ENCODE measurements at places on chromosomes 5 and 9.

DNA sequence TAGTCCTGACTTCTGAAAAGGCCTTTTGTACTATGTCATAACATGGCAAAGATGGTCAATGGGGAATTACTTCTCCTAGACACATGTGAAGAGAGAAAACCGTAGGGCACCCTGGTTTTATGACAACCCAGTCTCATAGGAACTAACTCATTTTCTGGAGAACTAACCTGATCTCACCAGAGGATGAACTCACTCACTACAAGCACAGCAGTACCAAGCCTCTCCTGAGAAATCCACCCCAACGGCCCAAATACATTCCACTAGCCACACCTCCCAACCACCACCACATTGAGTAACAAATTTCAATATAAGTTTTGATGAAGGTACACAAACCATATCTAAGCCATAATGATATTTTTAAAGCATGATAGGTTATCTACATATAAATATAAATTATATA, 909.3 kb upstream of the CDH10 start:
- DNase-seq, result no peak

DNA sequence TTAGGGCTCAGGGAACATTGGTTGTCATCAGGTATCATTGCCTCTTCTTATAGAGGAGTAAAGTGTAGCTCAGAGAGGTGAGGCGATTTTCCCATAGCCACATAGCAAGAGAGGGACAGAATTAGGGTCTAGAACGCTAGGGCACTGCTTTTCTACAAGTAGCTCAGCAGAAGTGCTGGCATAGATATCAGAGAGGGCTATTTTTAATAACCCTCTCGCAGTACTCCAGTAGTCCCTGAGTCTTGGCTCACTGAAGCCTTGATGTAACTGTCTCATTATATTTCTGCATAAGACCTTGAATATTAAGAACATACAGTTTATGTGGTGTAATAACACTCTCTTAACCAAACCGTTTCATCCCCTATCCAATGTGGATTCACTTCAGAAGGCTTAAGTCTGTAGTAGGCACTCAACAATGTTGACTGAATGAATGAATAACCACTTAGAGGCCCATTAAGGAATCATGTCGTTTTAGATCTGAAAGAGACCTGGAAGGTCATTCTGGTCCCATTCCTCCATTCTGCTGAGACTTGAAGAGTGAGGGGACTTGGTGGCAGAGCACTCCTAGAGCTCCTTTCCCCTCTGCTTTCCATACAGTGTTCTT, 4.7 kb upstream of the FRMPD1 start:
- no peak for DNase-seq

DNA sequence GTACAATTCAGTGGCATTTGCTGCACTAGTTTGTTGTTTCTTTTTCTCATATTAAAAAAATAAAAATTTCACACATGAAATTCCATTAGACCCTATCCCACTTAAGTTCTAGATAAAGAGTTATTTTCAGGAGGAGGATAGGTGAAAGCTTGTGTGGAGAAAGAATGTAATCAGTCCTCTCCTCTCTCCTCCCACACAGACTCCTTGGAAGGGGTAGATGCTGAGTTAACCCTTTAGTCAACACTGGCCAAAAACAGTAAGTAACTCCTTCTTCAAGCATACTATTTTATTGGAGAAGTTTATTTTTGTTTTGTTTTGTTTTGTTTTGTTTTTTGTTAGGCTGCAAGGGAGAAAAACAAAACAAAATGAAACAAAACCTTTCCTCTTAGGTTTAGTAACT, 30.6 kb upstream of the LMNB1 start:
- no peak for DNase-seq

- no peak for DNase-seq
Observed at GRCh38 chr9:122420315-122420714, 49.5 kb downstream of the PTGS1 start.

DNA sequence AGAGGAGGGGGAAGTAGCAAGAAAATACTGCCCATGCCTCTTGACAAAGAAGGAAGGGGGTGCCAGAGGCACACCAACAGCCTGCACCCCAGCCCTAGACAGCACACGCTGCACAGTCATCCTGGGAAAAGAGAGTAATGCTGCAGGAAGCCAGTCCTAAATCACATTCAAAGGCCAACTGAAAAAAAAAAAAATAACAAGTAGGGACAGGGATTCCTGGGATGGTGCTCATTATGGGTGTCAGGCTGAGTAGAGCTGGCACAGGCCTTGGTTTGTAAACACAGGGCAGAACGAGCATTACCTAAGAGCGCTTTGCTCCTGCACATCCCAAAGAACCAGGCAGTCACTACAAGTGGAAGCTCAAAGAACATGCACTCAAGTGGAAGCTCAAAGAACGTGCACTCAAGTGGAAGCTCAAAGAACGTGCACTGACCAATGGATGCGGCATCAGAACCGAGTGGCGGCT, 7.8 kb downstream of the RAPGEF1 start:
- no peak for DNase-seq

GRCh38 chr9:87716141-87716540, 9.8 kb upstream of the CTSL start:
- no peak for DNase-seq

GRCh38 chr5:76838481-76839261, 11.1 kb upstream of the S100Z start:
- no peak for DNase-seq

GRCh38 chr5:123080215-123080614, 8.8 kb upstream of the PRDM6 start:
- no peak for DNase-seq

- no peak for DNase-seq
Observed at GRCh38 chr9:120873512-120873911, 3.5 kb downstream of the PHF19 start.

DNA sequence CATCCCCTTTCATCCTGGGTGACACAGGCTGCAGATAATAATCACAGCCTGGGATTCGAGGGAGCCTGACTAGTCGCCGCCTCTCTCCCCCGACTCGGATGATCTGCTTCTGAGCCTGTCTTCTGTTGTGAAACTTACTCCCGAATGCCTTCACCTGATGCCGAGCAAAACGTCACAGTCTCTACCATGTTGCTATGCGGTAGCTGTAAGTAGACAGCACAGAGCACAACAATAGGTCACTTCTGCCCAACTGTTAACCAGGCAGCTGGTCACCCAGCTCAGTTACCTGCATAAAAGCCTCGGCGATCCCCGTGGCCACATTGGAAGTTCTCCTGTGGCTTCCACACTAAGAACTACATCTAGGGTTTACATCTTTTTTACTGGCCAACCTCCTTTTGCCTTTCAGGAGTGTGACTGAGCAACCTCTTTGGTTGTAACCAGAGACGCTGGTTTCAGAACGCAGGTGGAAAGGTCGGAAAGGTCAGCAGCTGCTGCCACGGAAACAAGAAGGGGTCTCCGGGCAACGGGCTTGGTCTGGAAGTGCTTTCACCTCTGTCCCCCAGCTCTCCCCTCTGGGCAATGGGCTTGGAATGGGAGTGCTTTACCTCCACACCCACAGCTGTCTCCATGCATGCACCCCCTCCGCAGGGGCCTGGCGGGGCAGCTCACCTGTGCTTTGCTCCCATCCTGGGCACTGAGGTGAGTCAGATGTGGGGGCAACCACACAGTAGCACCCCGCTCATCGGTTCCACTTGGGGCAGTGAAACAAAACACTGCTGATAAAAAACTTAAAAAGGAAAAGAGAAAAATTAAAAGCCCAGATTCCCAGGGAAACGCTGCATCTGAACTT, 7.6 kb upstream of the PPP1R26 start:
- DNase-seq, result no peak

DNA sequence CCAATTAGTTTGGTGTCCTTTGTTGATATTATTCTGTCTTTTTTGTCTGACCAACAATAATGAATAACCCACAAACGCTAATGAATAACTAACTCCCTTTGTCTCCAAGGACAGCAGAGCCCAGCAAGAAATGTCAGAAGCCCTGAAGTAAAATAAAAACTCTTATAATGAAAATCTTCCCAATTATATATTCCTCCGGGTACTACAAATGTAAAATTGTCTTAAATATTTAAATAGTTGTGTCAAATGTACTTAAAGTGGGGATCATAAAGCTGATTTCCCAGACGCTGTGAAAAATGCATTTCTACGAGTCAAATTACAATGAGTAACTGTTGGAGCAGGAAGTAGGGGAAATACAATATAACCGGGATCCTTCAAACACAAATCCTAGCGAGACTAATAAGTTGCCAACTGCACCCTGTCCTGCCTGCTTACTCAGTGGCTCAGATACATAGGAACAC, 22.3 kb downstream of the GLIS3 start:
- no peak for DNase-seq

GRCh38 chr9:104861397-104861796, 66.6 kb downstream of the ABCA1 start:
- DNase-seq, result no peak

GRCh38 chr5:16549491-16550206, 67.1 kb downstream of the RETREG1 start:
- DNase-seq, result no peak

DNA sequence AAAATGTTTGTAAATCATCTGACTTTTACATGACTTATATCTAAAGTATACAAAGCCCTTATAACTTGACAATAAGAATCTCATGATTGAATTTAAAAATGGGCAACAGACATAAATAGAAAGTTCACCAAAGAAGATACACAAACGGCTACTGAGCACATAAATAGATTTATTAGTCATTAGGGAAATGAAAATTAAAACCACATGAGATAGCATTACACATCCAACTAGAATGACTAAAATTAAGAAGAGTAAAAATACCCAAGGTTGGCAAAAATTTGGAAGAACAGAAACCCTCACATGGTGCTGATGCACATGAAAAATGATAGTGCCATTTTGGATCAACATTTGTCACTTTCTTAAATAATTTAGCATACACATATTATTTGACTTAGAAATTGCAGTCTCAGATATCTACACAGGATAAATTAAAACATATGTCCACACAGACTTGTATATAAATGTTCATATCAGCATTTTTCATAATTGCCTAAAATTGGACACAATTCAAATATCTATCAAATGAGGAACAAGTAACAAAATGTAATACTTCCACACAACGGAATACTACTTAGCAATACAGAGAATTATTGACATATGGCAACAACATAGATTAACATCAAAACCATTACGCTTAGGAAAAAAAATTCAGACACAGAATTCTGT, 359.1 kb upstream of the DAB2 start:
- no peak for DNase-seq

- peak; percentile 41 for DNase-seq
Observed at GRCh38 chr5:100904259-100904861, 1.3 kb upstream of the ST8SIA4 start.

GRCh38 chr9:137607141-137607857, 1.8 kb downstream of the ARRDC1 start:
- no peak for DNase-seq

DNA sequence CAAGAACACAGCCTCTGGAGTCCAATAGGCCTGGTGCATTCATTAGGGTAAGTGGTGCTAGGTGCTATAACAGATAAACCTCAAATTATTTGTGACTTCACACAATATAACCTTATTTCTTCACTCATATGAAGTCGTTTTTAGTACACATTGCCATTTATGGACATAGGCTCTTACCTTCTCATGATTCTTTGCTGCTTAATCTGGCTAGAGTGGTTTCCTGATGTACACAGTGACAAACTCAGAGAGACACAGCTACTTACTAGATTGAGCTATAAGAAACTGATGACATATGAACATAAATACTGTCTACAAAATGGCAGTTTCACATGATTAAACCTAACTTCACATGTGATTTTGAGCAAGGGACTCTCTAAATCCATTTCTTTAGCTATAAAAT, 14.2 kb upstream of the SUB1 start:
- DNase-seq, result no peak

Data from sciatic nerve (tissue), 2 donors.